CD4-positive, alpha-beta memory T cell (primary cell): ENCODE measurements at places on chromosomes 2 and 18. TPM values are rescaled to one million over a fixed set of nuclear protein-coding genes. Genes with fewer than 3 reads are reported as not detected.

The BOK gene
- total RNA-seq = not detected

DNA sequence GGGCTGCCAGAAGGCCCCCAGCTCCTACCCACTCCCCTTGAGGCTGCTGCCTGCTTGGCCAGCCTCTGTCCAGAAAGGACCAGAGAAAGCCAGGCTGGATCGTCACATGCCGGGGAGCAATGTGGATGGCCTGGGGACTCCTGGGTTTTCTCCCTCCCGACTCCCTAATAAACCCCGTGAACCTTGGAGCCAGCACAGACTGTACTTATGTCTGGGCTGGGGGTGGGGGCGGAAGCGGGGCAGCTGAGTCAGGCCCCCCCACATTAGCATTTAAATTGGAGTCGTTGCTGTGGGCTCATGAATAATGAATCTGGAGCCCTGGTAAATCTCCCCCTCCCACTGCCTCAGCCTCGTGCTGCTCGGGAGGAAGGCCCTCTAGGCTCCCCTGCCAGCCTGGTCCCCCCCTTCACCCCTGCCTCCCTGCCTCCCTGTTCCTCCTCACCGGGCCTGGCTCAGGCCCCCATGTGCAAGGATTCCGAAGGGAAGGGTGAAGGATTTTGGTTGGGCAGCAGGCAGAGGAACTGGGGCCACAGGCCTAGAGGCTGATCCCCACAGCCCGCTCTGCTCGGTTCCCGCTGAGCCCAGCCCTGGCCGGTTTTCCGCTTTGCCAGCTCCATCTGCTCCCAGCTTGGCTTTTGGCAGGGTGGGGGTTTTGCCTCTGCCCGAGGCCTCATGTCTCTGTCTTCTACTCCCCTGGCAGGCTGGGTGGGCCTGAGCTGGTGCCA, 7.3 kb upstream of the ASIC4 start:
- peaks cover 14% of the 10 kb centered on the region for H3K4me1 ChIP-seq
- DNase-seq = no peak
- H3K27ac ChIP-seq = no peak overlapping the region
- peaks cover 6% of the 10 kb centered on the region for H3K27me3 ChIP-seq

DNA sequence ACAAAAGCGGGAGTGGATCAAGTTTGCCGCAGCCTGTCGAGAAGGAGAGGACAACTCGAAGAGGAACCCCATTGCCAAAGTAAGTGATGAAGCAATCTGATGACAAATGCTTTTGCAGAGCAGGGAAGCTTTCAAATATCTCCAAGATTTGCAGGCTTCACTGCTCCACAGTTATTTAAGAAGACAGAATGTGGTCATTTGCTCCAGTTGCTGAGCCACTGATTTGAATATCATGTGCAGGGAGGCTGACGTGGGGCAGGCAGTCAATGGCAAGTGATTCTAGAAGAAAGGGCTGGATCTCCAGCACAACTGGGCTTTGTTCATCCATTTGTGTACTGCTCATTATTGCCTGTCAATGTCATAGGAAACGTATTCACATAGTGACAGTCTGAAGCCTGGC, 10.2 kb downstream of the DSG4 start:
- no peak overlapping the region for H3K4me3 ChIP-seq
- H3K27ac ChIP-seq = no peak overlapping the region
- H3K4me1 ChIP-seq = no peaks in the 10 kb centered on the region
- no peaks in the 10 kb centered on the region for H3K27me3 ChIP-seq
- DNase-seq = no peak

DNA sequence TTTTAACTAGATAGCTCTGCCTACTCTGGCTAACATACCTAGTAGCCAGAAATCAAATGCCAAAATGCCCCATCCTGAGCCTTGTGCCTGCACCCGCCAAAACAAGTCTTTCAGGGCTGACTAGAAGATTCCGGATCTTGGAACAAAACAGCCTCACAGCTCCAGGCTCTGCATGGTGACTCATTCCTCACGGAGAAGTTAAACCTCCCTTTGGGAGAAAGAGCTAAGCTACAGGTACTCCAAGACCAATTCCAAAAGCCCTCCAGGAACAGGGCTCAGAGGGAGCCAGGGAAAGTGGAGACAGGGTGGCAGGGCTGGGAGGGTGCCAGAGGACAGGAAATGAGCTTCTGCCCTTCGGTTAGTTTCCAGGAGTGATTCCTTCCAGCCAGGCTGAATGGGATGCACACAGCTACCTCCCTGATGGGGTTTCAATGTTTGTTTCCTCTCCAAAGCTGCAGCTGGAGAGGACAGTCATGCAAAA, 295.6 kb downstream of the TNS1 start:
- H3K27ac ChIP-seq = no peak overlapping the region
- no peak overlapping the region for H3K4me3 ChIP-seq
- no peaks in the 10 kb centered on the region for H3K4me1 ChIP-seq
- DNase-seq = no peak
